Activated CD4-positive, alpha-beta T cell treated with anti-CD3 and anti-CD28 coated beads, Interleukin-2, amount 10 ng/mL, durations not matched to agents 7 days and 5 days (primary cell): ENCODE measurements at places on chromosomes 6 and 20. TPM values are rescaled to one million over a fixed set of nuclear protein-coding genes. Genes with fewer than 3 reads are reported as not detected.

DNA sequence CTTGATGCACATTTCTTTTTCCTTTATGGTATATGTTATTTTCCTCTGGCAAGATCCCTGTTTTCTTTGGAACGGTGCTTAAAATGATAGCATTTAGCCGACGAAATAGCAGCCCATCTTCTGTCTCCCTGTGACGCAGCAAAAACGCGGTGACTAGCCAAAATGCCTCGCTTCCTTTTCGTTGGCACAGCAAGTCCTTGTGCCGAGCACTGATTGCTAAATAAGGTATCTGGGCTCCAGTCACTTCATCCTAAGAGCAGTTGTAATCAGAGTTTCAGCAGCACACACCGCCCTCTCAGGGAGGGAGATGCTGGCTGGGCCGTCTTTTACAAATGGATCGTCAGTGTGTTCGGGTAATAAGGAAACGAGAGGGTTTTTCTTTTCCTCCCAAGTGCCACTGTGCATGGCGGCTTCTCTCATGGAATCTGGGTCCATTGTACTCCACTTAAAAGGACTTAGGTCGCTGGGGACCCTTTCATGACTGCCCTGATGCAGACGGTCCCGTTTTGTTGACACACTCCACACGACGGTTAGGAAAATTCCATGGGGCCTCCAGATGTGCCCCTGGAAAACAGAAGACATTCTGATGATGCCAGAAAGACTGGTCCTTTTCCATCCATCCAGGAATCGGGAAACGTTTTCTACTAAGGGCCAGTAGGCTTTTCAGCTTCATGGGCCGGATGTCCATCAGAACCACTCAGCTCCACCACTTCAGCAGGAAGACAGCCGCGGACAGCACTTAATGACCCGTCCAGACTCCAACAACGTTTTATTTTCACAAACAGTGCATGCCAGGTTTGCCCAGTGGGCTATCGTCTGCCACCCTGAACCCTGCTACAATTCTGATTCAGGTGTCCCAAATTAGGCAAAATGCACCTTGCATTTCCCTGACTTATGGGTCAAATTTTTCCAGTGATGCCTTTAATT, 185.5 kb downstream of the CDH4 start:
- DNase-seq, result no peak
- H3K4me1 ChIP-seq, result no peaks in the 10 kb centered on the region
- no peak overlapping the region for H3K4me3 ChIP-seq
- no peaks in the 10 kb centered on the region for H3K27me3 ChIP-seq

GRCh38 chr6:17291778-17292177, 10.6 kb downstream of the RBM24 start:
- no peak for DNase-seq
- H3K36me3 ChIP-seq, result no peaks in the 10 kb centered on the region
- peaks cover 5% of the 10 kb centered on the region for H3K27me3 ChIP-seq
- no peak overlapping the region for H3K27ac ChIP-seq
- no peaks in the 10 kb centered on the region for H3K4me1 ChIP-seq

DNA sequence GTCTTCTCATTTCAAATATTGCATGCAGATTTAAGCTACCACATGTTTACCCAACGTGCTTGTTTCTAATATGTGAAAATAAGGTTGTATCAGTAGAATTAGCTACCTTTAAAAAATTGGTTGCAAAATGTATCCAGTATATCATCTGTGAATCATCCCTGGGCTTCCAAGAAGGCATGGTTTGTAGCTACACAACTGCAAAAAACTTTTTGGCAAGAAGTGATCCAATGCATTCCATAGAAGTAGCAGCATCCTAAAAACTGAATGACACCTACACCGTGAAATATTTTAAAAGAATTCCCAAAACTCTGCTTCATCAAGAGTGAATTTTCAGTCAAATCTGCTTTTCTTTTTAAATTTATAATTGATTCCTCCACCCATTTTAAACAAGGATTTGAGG, 89.1 kb downstream of the AIG1 start:
- peaks cover 3% of the 10 kb centered on the region for H3K36me3 ChIP-seq
- no peaks in the 10 kb centered on the region for H3K4me1 ChIP-seq
- no peaks in the 10 kb centered on the region for H3K27me3 ChIP-seq

NT5E gene
- 7.2 TPM for total RNA-seq

GRCh38 chr20:32263398-32263954, 14.0 kb upstream of the KIF3B start:
- no peak overlapping the region for H3K27ac ChIP-seq
- H3K4me3 ChIP-seq, result no peak overlapping the region
- no peaks in the 10 kb centered on the region for H3K4me1 ChIP-seq

DNA sequence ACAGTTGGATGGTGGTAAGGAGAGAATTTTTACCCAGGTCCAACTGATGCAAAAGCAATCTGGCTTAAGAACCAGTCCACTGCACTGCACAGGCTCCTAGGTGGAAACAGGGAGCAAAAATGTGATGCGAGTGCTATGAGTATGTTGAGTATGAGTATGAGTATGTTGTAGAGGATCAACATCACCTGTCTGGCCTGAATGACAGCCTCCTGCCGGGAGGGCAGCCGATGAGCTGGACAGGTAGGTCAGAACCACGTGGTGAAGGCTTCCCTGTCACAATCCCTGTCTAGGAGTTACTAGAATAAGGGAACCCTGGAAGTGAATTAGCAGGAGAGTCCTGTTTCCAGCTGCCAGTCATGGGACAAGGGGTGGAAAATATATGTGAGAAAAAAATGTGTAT, 44.3 kb upstream of the SNX9 start:
- peaks cover 38% of the 10 kb centered on the region for H3K27me3 ChIP-seq
- H3K27ac ChIP-seq, result no peak overlapping the region
- no peak for DNase-seq
- no peak overlapping the region for H3K4me3 ChIP-seq

SEL1L2 gene
- not detected for total RNA-seq

DNA sequence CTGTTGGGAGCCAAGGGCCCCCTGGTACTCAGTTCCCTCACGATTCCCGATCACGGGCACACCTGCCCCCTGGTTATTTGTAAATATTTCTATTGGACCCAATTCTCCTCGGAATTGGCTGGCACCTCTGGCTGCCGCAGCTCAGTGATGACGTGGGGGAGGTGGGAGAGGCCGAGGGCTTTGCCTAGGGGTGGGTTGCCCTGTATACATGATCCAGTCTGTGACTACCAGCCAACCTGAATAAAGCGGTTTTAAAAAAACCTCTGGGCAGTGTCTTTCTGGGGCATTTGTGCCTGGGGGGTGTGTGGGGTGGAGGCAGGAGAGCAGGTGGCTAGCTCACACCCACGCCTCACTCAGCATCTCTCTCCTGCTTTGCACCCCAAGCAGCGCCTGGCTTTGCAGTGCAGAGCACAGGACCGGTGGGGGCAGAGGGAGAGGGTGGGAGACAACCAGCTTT, 42.2 kb downstream of the VSTM2L start:
- H3K27ac ChIP-seq, result no peak overlapping the region
- H3K4me3 ChIP-seq, result no peak overlapping the region
- no peaks in the 10 kb centered on the region for H3K4me1 ChIP-seq
- no peak for DNase-seq

DNA sequence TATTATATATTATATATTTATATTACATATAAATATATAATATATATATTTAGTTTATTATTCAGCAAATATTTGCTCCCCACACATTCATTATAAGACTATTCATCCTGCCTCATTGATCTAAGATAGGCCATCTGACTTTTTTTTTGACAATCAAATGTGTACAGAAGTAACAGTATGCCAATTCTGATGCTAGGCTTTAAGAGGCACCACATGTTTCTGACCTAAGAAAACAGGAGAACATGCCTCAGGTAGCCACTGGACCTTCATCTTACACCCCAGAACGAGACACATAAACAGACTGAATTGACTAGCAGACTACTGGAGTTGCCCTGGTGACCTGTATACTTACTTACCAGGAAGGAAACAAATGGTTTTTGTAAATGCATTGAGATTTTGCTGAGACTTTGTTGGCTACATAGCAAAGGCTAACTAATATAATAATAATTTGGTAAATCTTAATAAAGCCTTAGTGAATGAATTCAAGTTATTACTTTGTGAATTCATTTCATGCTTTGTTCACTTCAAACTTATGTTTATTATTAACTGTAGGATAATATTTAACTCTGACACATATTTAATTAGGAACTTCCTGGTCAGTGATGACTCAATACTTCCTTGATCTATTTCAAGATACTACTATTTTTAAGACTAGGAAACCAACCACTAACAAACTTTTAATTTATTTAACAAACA, 13.4 kb upstream of the MYO6 start:
- H3K4me3 ChIP-seq, result no peak overlapping the region
- H3K27me3 ChIP-seq, result peaks cover 2% of the 10 kb centered on the region
- H3K36me3 ChIP-seq, result no peaks in the 10 kb centered on the region
- no peak overlapping the region for H3K27ac ChIP-seq
- no peak for DNase-seq

TFAP2D gene
- total RNA-seq, result not detected

- H3K36me3 ChIP-seq, result no peaks in the 10 kb centered on the region
- DNase-seq, result no peak
- no peaks in the 10 kb centered on the region for H3K4me1 ChIP-seq
- no peak overlapping the region for H3K27ac ChIP-seq
Measured at GRCh38 chr20:63325554-63326313, 32.7 kb downstream of the COL20A1 start.

- peaks cover 9% of the 10 kb centered on the region for H3K36me3 ChIP-seq
- H3K27me3 ChIP-seq, result peaks cover 2% of the 10 kb centered on the region
- H3K4me1 ChIP-seq, result peaks cover 19% of the 10 kb centered on the region
- peak overlapping the region; percentile 87 for H3K4me3 ChIP-seq
- no peak for DNase-seq
Measured at GRCh38 chr20:36745234-36745926, 510 bp downstream of the NDRG3 start.

DNA sequence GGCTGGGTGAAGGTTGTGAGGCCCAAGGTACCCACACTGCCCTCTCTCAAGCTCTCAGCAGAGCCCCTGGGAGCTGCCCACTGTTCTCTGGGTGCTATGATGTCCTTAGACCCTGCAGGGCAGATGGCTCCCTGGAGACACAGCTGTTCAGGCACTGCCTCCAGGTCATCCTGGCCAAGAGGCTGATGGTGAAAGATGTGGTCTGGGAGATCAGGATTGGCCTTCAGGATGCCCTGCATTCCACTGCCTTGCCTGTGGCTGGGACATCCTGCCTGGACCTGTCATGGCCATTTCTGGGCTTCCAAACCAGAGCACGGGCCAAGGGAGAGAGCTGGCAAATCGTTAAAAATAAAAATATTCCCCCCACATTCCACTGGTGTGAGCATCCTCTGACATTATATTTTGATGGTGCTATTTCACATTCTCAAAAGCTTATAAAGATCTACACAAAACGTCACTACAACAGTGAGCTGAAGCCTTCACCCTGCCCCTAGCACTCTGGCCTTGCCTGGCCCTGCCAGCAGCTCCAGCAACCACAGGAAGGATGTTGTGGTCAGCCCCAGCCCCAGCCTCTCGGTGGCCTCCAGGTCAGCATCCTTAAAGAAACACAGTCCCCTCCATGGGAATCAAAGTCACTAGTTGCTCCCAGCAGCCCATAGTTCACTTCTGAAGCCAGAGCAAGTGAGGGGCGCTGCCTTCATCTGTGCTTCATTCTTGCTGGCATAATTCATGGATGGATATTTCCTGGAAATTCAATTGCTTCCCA, 13.5 kb upstream of the KCNK16 start:
- H3K36me3 ChIP-seq, result no peaks in the 10 kb centered on the region
- H3K27ac ChIP-seq, result no peak overlapping the region
- H3K4me3 ChIP-seq, result no peak overlapping the region
- DNase-seq, result no peak

DNA sequence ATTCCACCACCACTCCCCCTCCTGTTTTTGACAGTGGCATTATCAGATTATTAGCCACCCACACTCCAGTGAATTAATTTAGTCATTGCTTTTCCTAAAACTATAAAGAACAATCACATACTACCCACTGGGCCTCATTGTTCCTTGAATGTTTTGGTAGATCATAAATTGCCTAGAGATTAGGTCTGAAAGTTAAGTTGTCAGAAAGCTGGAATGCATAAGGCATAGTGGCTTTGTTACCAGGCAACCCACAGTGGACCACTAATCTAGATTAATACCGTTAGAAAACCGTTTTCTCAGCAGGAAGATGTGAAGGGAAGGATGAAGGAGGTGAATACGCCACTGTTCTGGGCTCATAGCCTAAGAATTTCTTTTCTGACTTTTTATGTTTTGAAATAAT, 75.6 kb downstream of the SAMD3 start:
- H3K27ac ChIP-seq, result no peak overlapping the region
- DNase-seq, result no peak
- no peak overlapping the region for H3K4me3 ChIP-seq
- peaks cover 4% of the 10 kb centered on the region for H3K4me1 ChIP-seq
